Lower lobe of right lung (tissue), 2 donors: ENCODE measurements at places on chromosomes 16 and 17.

GRCh38 chr17:47718634-47719405, 14.2 kb upstream of the TBX21 start:
- no peak for DNase-seq

- no peak for DNase-seq
Measured at GRCh38 chr17:63173450-63173849, 207.4 kb downstream of the TANC2 start.

GRCh38 chr17:46264456-46265198, 30.3 kb upstream of the LRRC37A start:
- no peak for DNase-seq

GRCh38 chr17:65712383-65713267, 151.2 kb upstream of the AXIN2 start:
- DNase-seq: no peak

- DNase-seq: no peak
Measured at GRCh38 chr17:32904891-32905290, 23.1 kb upstream of the TMEM98 start.

- DNase-seq: no peak
Measured at GRCh38 chr17:55727920-55728319, 5.3 kb upstream of the TMEM100 start.

DNA sequence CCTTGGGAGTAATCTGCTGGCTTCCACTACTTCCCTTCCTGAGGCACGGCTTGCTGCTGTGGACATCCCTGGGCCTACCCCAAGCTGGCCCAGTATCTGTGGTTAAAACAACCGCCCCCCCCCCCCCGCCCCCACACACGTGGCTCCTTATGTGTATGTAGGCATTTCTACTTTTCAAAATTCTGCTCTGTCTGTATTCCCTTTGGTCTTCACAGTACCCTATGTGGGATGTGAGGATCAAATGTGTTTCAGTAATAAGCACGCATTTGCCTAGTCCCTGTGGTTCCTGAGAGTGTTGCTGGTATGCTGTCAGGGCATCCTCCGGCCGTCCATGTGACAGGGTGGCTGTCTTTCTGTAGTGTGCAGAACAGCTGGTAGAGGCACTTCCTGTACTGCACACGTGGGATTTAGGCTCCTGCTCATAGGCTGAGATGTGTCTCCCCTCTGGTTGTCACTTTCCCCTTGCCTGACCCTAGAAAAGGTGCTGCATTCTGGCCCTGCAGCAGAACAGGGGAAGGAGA, 2.2 kb downstream of the NT5M start:
- DNase-seq: no peak

GRCh38 chr17:48513666-48514455, 16.9 kb downstream of the HOXB1 start:
- DNase-seq: no peak

- no peak for DNase-seq
Measured at GRCh38 chr17:57859601-57860413, 10.0 kb upstream of the MRPS23 start.

DNA sequence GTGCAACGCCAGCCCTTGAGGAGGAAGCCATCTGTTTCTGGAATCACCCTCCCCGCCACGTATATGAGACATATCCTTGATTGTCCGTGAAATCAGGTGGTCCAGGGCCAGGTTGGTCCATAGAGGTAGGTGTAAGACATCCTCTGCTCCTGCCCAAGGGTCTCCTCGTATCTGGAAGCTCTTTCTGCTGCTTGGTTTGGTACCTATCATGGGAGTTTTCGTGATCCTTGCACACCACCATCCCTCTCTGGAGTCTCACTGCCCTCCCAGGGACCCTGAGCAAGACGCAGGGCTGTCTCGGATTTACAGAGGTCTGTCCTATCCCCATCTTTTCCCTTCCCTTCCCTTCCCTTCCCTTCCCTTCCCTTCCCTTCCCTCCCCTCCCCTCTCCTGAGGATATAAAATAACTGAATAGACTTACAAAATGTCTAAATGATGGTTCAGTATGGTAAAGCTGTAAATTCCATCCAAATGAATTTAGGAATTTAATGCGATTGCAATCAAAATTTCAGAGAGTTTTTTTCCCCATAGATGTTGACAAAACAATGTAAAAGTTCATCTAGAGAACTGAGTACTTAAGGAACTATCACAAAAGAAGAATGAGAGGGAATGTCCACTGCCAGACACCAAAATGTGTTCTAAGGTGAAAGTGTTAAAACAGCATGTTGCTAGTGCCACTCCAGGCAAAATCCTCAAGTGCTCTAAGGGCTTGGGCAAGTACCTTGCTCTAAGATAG, 2.0 kb upstream of the CCDC42 start:
- no peak for DNase-seq

DNA sequence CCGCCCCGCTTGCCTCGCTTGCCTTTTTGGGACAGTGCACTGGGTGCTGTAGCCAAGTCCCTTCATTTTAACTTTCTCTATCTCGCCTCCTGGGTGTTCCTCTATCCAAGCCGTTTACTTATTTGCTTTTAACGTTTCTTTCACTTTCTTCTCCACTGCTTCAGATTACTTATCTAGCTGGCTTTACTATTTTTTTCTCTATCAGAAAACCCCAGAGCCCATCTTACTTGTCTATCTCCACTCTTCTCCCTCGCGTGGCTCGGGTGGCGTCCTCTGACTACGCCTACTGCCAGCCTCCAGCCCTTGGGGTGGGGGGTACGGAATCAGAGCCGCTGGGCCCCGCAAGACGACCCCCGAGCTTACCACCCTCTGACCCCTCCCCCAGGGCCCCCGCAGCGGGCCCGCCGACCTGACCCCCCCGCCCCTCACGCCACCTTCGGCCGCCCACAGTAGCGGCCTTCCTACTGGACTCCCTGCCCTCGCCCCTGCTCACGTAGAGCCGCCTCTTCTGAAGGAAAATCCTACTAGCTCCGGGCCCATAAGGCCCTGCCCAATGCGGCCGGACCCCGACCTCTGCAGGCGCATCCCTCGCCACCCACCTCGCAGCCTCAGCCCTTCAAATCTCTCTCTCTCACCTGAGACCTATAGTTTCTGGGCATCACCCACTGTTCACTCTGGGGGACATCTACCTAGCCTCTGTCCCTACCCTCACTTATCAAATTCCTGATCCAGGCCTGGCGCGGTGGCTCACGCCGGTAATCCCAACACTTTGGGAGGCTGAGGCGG, 1.0 kb upstream of the SLC12A4 start:
- DNase-seq: no peak
